Mammary epithelial cell (primary cell): ENCODE measurements at places on chromosomes 2 and 18.

- no peak for DNase-seq
Measured at GRCh38 chr2:99478632-99479031, 11.2 kb downstream of the REV1 start.

- DNase-seq, result no peak
Measured at GRCh38 chr2:98391581-98392270, 45.5 kb downstream of the CNGA3 start.

DNA sequence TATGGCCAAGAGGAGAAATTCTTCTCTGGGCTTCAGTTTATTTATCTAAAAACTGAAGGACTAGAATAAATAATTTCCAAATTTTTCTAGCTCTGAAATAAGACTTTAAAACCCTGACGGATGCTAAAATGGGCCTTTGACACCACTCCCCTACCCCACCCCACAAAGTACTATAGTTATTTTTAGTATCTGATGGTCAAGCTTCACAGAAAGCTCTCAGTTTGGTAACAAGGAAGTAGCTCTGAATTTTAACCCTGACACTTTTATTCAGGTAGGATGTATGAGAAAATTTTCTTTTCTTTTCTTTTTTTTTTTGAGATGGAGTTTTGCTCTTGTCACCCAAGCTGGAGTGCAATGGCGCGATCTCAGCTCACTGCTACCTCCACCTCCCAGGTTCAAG lies 2.4 kb downstream of the RBKS start:
- DNase-seq, result no peak

DNA sequence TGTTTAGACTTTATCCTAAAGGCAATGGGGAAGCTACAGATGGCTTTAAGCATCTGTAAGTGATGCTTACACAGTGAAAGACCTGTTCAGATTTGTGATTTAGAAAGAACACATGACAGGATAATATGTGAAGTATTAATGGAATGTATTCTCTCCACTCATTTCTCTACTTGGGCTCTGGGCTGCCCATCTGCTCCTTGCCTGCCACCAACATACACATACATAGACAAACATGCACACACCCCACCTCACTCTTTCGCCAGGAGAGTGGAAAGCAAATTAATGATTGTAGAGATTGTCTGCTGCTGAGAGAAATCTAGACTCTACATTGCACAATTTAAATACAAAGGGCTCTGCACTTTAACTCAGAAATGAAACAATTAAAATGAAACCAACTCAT lies 61.0 kb upstream of the NFE2L2 start:
- DNase-seq, result peak; percentile 46

DNA sequence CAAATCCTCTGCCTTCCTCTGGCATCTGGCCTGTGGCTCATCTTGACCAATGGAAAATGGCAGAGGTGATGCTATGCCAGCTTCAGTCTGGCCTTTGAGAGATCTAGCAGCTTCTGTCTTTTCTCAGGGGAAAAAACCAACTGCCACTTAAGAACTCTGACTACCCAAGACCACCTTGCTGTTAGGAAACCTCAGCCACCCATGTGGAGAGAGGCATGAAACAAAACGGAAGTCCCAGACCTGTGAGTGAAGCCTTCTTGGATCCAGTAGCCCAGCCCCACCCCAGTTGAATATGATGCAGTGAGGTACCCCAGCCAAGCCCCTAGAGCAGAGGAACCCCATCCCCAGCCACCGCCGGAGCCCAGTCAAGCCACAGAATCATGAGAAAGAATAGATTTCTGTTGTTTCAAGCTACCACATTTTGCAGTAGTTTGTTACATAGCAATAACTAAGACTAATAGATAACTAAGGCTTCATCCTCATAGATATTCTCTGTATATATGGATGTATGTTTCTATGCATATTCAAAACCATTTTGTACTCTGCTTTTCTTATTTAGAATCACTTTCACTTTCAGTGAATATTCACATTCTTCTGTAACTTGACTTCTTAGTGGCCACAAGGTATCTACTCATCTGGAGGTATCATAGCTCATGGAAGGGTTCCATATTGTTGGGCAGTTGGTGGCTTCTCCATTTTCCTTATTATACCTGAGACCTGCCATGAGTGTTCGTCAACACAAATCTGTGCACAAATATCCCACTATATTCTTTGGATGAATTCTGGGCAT lies 142.1 kb downstream of the FBXO15 start:
- DNase-seq, result no peak

DNA sequence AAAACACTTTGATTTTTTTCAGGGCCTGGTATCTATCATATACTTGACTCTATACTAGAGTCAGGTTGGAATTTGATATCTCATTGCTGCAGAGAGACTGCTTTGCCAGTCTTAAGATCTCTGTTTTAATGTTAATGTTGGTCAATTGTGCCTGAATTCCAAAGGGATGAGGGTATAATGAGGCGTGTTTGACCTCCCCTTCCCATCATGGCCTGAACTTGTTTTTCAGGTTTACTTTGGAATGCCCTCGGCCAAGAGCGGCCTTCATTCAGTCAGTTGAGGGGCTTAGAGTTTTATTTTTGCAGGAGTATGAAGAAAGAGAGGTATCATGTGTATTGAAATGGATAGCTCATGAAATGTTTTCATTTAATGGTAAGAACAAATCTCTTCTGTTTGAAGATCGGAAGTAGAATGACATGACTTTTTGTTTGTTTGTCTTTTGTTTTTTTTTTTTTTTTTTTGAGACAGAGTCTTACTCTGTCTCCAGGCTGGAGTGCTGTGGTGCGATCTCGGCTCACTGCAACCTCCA lies 119.0 kb downstream of the KIAA1328 start:
- DNase-seq, result peak; percentile 30

DNA sequence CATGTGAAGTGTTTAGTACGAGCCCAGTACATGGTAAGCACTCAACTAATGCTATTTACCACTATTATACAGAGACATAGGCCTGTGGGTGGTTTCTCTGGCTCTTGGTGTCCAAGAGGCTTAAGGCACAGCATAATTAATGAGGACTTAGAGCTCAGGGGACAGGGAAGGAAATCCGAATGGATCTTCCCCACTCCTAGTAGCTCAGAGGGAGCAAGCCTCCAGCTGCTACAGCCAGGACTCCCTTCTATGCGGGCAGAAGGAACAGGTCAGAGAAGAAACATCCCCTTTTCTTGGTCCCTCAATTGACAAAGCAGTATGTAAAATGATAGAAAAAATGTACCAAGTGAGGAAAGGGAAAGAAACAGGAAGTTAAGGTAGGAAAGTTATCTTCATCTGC lies 261.3 kb upstream of the STON1 start:
- no peak for DNase-seq

GRCh38 chr2:160876765-160877164 lies 283.5 kb upstream of the TANK start:
- DNase-seq, result peak; percentile 27

GRCh38 chr18:74140582-74140981 lies 7.1 kb downstream of the FBXO15 start:
- DNase-seq, result no peak

DNA sequence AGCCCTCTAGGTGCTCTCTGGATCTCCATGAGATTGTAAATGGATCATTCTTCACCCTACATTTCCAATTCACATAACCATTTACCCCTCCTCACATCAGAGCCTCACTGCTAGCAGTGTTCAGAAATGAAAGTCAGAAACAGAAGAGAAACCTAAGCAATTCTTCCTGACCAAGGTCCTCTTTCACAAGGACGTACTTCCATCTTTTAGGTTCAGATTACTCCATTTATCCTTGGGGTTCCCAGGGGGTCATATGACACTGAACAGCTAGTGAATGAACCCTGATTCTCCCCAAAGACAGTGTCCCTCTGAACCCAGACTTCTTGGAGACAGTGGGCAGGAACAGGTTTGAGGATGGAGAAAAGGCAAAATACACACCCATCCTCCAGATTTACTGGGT lies 12.9 kb upstream of the MARCO start:
- no peak for DNase-seq

DNA sequence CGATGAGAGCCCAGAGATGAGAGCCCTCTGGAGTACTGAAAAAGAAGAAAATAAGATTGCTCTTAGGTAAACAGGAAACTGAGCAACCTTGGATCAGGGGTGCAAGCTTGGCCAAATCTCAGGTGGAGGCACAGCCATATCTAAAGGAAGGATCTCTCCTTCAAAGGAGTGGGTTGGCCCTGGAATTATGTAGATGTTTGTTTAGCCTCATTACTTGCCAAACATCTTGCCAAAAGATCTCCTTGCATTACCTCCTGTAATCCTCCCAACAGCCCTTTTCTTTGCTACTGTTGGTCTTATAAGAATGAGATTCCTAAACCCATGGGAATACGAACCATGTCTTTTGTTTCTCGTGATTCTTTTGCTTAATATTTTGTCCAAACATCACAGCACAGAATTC lies 332.6 kb upstream of the NCKAP5 start:
- no peak for DNase-seq
